ENCODE measurements at places on chromosomes 2 and 18.

DNA sequence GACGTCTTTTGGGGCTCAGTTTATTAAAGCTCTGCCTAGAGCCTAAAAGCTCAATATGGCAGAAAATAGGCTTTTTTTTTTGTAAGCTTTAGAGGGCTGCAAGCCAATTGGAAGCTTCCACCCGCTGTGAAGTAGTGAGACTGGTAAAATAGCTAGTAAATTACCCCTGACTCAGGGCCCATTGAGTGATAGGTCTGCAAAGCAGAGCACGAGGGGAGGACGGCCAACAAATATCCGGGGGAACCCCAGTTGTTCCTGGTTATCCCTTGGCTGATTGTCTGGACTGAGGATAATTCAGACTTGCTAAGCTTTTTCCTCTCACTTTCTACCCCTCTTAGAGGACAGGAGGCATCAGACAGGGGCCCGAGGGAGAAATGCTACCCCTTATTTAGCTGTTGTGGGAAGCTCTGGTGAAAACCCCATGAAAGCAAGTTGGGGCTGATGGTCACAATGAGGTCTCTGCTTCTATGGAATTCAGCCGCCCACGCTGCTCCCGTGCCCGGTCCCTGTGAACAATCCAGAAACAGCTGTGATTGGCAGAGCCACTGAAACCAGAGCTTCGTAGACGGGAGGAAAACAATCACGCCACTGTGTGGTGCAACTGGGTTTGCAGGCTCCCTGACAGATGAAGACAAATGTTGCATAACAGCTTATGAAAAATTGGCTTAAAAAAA is 141.9 kb upstream of the LGALSL start:
- no peak for DNase-seq

DNA sequence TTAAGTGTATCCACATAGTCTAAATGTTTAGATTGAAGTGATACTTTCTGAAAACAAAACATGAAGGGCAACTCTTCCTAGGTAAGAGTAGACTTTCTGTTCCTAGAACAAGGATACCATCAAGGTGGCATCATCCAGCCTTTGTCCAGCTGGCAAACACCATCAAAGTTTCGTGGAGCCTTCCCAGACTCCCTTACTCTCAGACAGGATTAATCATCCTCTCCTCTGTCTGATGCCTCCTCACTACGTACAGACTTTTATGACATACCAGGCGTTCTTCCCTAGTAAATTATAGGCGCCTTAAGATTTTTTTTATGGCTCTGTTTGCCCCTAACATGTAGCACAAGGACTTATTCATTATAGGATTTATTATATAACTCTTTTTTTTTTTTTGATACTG is 29.4 kb upstream of the ASNSD1 start:
- no peak for DNase-seq

DNA sequence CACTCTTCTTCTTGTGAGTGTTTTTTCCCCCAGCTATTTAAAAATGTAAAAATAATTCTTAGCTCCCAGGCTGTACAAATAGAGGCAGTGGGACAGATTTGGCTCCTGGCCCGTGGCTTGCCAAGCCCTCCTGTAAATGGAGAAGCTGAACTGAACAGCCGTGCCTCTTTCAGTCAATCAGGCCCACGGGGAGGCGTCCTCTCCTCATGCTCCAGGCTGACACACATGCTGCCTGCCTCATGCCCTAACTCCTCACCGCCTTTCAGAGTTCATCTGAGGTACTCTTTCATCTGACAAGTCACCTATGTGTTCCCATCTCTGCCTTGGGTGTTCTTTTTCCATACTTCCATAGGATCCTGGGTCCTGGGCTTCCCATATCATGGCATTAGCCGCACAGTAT is 58.9 kb downstream of the BMP10 start:
- DNase-seq: no peak

- no peak for DNase-seq
These were observed 30.5 kb downstream of the PDK1 start for GRCh38 chr2:172586245-172586891.

DNA sequence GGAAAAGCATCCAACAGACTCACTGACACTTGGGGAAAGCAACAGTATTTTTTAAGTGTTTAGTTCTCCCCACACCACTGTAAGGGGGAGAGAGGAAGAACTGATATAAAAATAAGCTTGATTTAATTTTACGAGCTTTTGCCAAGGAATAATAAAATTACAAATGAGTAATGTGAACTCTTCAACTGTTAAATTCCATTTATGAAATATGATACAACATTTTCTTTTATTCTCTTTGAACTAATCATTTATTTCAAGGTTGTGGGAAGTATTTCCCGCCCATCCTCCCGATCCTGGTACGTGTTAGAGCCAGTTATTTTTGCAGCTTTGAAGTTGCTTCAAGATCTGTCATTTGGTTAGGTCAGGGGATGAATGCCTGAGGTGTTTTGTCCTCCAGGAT is 35.2 kb downstream of the WDPCP start:
- no peak for DNase-seq

GRCh38 chr2:213834331-213834730 is 550.1 kb downstream of the SPAG16 start:
- DNase-seq: no peak

DNA sequence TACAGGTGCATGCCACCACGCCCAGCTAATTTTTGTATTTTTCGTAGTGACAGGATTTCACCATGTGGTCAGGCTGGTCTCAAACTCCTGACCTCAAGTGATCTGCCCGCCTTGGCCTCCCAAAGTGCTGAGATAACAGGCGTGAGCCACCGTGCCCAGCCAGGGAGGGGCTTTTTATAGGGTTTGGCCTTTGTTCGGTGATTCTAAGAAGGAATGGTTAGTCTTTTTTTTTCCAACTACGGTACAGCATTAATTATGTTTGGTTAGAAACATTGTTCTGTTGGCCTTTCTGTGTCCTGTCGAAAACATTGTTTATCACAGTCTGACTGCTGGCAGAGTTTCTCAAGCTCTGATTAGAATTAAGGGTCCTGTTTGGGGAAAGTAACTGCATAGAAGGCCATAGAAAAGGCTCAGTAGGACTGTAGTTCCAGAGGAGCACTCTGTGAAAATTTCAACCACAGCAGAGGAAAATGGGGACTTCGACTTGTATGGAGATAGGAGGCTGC is 19.3 kb upstream of the SMCHD1 start:
- no peak for DNase-seq

DNA sequence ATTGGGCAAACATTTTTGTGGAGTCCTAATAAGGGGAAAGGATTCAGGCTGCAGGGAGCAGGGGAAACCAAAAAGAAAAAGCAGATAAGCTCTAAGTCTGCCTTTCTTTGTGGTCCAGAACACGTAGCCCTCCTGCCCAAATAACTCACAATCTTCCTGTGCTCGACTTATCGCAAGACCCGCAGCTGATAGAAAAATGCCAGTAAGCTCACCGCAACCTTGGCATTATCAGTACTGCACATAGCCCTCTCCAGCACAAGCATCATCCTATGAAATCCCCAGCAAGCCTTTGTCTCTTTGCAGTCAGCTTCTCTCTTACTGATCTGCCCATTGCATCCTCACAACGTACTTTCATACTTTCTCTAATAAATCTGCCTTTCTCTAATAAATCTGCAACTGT is 202.4 kb upstream of the HNRNPA3 start:
- DNase-seq: no peak

GRCh38 chr2:96336104-96336775 is 674 bp downstream of the NCAPH start:
- DNase-seq: no peak

All from NCI-H345 (cell line).